Stimulated activated CD4-positive, alpha-beta T cell treated with anti-CD3 and anti-CD28 coated beads, Interleukin-1b, Interleukin-23, amount 100 ng/mL, for 1 hour (primary cell): ENCODE measurements at places on chromosomes 3 and 15.

DNA sequence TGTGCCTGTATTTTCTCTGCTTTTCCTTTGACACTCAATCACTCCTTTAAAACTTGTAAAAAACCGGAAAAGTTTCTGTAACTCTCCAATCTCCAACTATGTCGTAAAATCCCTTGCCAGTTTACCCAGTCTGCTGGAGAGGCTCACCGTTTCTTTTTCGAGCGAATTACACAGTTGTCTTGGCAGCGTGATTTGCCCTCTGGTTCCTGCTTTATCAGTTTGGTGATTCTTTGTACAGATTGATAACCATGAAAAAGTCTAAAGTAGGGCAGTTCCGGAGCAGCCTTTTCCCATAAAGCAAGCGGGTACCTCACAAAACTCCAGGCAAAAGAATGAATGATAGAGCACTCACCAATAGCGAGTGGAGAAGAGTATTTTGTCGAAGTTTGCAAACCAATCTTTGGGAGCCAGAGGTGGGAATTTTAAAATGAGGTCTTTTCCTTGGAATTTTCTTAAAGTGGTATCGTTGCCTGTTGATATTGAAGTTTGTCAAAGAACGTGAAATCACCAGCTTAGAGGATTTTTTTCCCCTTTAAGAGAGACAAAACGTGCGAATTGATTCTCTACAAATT, at the start of gene TTC23:
Gene TTC23, minus strand, starts transcription at position 312 of the 572 bp plus-strand sequence. CDS start 20,869 bp downstream, outside the sequence.
- DNase-seq, result no peak

GRCh38 chr15:25766417-25766816, 96.7 kb downstream of the ATP10A start:
- no peak for DNase-seq

GRCh38 chr3:118688396-118688884, 346.2 kb downstream of the IGSF11 start:
- no peak for DNase-seq

GRCh38 chr3:162538906-162539305, 1042.3 kb downstream of the OTOL1 start:
- no peak for DNase-seq

DNA sequence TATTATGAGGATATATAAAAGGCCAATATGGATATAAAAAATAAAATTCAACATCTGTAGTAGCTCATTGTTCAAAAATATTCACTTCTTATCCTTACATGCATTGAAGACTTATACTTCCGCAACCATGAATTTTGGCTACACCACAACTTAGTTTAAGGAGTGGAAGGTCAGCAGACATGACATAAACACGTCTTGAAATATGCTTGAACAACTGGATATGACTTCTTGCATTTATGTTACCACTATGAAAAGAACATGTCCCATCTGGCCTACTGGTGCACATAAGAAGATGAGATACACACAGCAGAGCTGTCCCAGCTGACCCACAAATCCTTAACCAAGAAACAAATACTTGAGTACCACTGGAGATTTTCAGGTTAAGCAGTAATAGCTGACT, 52.1 kb downstream of the MYO9A start:
- no peak for DNase-seq

DNA sequence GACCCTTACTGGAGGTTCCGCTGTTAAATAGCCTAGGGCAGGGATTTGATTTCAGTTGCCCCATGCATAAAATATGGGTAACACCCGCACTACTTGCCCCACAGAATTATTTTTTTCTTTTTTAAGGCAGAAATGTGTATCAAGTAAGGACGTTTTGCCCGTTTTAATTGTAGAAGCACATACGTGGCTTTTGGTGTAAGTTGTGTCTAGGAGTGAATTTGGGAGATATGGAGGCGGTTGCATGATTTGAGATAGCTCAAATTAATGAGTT, 636 bp upstream of the LRRC58 start:
- DNase-seq, result no peak

- DNase-seq, result no peak
Observed at GRCh38 chr15:96924570-96924969, 594.1 kb downstream of the NR2F2 start.

GRCh38 chr15:57741089-57741488, 34.6 kb downstream of the POLR2M start:
- no peak for DNase-seq

GRCh38 chr3:128585974-128586373, 64.6 kb downstream of the RPN1 start:
- DNase-seq, result no peak

DNA sequence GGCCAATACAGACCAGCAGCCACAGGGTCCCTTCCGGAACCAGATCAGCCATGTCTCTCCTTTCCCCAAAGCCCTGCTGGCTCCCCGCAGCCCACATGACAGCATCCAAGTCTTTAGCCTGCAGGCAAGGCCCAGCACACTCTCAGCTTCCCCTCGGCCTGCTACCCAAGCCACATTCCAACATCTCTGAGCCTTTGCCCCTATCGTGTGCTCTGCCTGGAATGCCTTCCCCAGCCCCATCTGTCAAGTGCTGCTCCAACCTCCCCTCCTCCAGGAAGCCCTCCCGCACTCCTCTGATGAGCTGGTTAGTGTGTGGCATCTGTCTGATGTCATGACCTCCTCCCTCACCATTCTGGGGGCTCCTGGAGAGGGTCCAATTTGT, 8.5 kb downstream of the PLXND1 start:
- no peak for DNase-seq

DNA sequence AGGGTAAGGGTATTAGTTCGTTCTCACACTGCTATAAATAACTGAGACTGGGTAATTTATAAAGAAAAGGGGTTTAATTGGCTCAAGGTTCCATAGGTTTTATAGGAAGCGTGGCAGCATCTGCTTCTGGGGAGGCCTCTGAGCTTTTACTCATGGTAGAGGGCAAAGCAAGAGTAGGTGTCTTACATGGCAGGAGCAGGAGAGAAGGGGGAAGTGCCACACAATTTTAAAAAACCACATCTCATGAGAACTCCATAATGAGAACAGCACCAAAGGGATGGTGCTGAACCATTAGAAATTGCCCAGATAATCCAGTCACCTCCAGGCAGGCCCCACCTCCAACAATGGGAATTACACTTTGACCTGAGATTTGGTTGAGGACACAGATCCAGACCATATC, 12.2 kb downstream of the RNF111 start:
- DNase-seq, result no peak

DNA sequence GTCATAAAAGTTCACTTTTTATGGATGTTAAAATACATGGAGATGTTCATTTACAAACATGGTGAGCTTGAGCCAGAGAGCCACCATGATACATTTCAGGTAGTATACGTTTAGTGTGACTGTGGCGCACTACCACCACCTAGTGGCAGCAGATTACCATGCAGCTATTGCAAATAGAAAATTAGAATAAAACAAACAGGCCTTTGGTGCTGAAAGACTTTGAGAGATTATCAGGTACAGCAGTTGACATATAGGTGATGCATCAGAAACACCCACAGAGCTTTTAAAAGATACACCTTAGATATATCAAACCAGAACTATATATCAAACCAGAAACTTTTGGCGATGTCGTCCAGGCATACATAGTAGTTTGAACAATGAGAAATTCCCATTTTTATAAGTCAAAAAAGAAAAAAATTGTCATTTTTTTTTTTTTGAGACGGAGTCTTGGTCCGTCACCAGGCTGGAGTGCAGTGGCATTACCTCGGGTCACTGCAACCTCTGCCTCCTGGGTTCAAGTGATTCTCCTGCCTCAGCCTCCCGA, 42.0 kb upstream of the ICE2 start:
- DNase-seq, result peak; percentile 61
